ELR (cell line): ENCODE measurements at places on chromosomes 5 and 9.
A peak's percentile ranks its signal among the peaks of the same experiment; 100 is the strongest.

- no peak for DNase-seq
Observed at GRCh38 chr5:115859378-115859777, 17.6 kb downstream of the AP3S1 start.

DNA sequence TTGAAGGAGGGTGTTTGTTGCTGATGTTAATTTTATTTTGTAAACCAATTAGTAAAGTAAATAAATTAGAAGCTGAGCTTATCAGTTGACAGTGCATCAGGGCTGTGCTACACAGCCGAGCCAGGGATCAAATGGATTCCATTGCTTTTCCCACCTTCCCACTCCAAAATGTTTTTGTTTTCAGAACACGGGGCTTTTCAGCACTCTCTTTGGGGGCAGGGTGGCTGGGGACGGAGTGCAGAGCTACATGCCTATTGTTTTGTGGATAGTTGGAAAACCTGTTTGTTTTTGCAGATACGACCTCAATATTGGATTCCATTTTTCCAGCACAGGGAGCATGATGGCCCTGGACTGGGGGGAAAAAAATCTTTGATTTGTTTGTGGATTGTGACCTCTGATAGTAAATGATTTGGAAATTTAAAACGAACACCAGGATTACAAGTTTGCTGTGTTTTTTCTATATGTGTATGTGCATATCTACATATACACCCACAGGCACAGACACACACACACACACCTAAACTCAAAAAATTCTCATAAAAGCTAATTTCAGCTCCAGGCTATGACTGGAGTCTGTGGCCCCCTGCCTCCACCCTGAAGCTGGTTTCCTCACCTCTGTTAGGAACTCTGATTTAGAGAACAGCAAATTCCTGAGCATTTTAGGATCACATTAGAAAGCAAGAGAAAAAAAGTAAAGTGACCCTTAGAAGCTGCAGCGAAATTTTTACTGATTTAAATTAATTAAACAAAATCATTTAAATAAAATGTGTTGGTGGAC, 371.7 kb upstream of the IRX2 start:
- no peak for DNase-seq

GRCh38 chr9:135249711-135250110, 162.2 kb downstream of the OLFM1 start:
- no peak for DNase-seq

- no peak for DNase-seq
Observed at GRCh38 chr5:79263290-79263689, 27.4 kb downstream of the JMY start.

GRCh38 chr9:21812415-21812814, 10.0 kb downstream of the MTAP start:
- DNase-seq, result peak; percentile 94

GRCh38 chr5:158023266-158023665, 164.3 kb upstream of the CLINT1 start:
- no peak for DNase-seq

GRCh38 chr9:134066913-134067851, 644 bp downstream of the BRD3 start:
- peak; percentile 56 for DNase-seq

- DNase-seq, result no peak
Observed at GRCh38 chr9:108213511-108213910, 642.3 kb downstream of the ACTL7B start.

DNA sequence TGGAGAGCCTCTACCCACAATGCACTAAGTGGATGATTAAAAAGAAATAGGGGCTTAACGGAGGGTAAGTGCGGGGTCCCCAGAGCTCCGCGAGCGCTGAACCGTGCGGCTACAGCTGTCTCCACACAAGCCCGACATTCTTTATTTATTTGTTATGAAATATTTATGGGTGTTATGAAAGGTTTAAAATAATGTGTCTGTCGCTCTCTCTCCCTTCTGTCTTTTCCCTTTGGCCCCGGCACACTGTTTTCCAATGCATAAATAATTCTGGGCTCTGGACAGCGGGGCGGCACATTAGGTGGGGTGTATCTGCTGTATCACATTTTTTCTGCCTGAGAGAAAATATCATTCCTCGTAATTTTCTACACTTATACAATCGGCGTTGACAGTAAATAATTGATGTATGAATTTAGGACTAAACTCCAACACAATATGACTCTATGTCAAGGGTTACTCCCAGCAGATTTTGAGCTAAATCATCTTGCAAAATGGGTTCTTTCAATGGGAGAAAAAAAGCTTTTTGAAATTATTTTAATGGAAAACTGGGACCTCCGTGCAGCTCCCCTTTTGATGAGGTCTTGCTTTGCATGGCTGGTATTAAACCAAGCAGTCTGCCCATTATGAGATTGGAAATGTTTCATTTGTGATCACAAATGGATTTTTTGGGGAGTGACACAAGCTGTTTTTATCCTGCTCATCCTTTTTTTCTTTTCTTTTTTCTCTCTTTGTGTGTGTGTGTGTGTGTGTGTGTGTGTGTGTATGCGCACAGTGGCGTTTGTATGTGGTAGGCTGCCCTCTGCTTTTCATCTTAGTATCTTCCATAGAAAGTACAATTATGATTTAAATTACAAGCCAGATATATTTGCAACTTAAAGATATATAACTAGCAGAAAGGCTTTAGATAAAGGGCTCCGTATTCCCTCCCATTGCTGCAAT, 370.6 kb upstream of the IRX4 start:
- no peak for DNase-seq

GRCh38 chr9:93586290-93587057, 10.1 kb downstream of the PHF2 start:
- no peak for DNase-seq

DNA sequence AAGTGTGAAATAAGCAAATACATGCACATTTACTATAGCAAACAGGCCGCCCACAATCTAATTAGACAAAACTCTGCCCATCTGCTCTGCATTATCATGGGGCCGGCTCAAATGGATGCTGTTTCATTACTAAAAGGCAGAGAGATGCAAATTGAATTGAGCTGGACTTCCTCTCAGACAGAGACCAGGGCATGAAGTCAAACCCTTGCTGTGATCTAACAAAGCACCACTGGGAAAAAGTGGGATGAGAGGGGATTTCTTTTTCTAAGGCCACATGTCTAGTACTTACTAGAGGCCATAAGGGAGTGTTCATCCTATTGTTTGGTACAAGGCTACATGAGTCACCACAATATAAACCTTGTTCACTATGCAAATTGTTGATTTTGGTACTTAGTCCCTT, 614.7 kb downstream of the ISL1 start:
- no peak for DNase-seq
